Right lobe of liver (tissue), 6 donors: ENCODE measurements at places on chromosomes 7 and 10. TPM values are rescaled to one million over a fixed set of nuclear protein-coding genes. Genes with fewer than 3 reads are reported as not detected.

Gene OGDHL
- total RNA-seq: 98.5 TPM

Gene PAXIP1
- total RNA-seq: 6.3 TPM

Gene EGR2
- total RNA-seq: 0.17 TPM

Gene RELN
- total RNA-seq: 13.4 TPM

Gene PLXDC2
- total RNA-seq: 6.5 TPM

Gene NT5C2
- 17.3 TPM for total RNA-seq

Gene LRRC17
- total RNA-seq: 1.8 TPM

Gene OIT3
- 78.2 TPM for total RNA-seq

Gene NPSR1
- not detected for total RNA-seq

Gene TLX1
- 0.26 TPM for total RNA-seq

DNA sequence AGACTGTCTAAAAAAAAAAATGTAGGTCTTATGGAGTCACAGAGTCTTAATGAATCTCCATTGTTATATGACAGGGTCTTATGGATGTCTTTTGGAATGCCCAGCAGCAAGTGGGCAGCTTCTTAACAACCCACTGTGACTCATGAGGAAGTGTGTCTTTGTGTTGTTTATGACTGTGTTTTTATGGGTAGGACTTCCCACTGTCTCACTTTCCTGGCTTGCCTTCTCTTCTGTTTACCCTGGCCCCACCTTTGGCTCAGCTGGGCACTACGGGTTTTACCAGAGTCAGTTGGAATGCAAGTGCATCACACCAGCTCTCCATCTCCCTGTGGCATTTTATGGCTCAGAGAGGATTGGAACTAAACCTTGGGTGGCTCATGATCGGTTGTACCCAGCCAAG is 580.5 kb downstream of the AUTS2 start:
- DNase-seq: no peak
- H3K36me3 ChIP-seq: no peaks in the 10 kb centered on the region

- no peaks in the 10 kb centered on the region for H3K27me3 ChIP-seq
- H3K27ac ChIP-seq: no peak overlapping the region
- no peaks in the 10 kb centered on the region for H3K4me1 ChIP-seq
- no peak overlapping the region for H3K4me3 ChIP-seq
Observed at GRCh38 chr10:122033224-122033926, 44.4 kb downstream of the TACC2 start.

GRCh38 chr7:111763221-111763801 is 201.0 kb upstream of the IMMP2L start:
- no peaks in the 10 kb centered on the region for H3K27me3 ChIP-seq
- H3K36me3 ChIP-seq: peaks cover 19% of the 10 kb centered on the region

GRCh38 chr10:6953271-6953801 is 373.3 kb upstream of the PRKCQ start:
- no peak for DNase-seq
- no peaks in the 10 kb centered on the region for H3K27me3 ChIP-seq
- H3K4me1 ChIP-seq: no peaks in the 10 kb centered on the region
- H3K4me3 ChIP-seq: no peak overlapping the region
- no peak overlapping the region for H3K27ac ChIP-seq
- no peaks in the 10 kb centered on the region for H3K36me3 ChIP-seq

- no peaks in the 10 kb centered on the region for H3K4me1 ChIP-seq
- no peaks in the 10 kb centered on the region for H3K36me3 ChIP-seq
- DNase-seq: peak; percentile 79
- peak within 1 kb of the TSS; percentile 70 for H3K27ac ChIP-seq
Observed at GRCh38 chr7:43758029-43758821, at the start of gene BLVRA. TSS of gene BLVRA (plus strand) at chr7:43758680. CDS start at chr7:43771159, 12,479 bp downstream.

DNA sequence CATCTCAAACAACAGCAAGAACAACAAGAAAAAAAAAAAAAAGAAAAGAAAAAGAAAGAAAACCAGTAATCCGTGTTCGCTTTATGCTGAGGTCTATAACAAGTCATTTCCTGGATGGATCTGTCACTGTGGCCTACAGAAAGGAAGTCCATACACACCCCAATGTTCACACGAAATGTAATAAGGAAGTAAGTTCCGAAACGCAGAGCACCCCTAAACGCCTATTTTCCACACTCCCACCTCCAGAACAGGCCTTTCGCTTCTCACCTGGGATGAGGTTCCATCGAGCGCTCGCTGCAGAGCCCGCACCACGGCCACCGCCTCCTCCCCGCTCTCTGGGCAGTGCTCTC is 735 bp downstream of the ZNF394 start:
- no peaks in the 10 kb centered on the region for H3K36me3 ChIP-seq
- no peak for DNase-seq
- H3K27ac ChIP-seq: peak overlapping the region; percentile 89
- H3K4me1 ChIP-seq: peaks cover 22% of the 10 kb centered on the region

GRCh38 chr7:143038635-143039034 is 11.7 kb upstream of the OR9A2 start:
- no peak overlapping the region for H3K27ac ChIP-seq
- no peaks in the 10 kb centered on the region for H3K27me3 ChIP-seq
- no peak overlapping the region for H3K4me3 ChIP-seq

DNA sequence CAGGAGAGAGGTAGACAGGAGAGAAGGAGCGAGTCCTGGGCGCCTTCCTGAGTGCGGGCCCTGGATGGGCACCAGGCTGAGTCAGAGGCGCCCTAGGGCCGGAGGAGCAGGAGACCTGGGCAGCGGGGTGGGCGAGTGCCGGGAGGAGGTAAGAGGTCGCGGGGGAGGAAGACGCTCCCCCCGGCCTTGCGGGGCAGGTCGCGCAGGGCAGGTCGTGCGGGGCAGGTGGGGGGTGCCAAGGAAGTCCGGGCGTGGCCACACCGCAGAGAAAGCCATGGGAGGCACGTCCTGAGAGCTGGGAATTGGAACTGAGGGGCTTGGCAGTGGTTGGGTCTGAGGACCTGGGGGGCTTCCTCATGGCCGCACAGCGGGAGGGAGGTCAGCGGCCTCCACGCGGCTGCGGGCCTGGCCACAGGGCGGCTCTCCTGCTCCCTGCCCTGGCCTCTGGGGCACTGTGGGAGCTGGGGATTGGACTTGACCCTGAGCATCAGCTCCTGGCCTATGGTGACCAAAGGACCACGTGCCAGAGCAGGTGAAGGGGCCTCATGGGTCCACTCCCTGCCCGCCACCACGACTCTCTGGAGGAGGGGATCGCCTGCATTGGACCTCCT is 935 bp downstream of the MMP21 start:
- H3K4me1 ChIP-seq: no peaks in the 10 kb centered on the region
- no peak for DNase-seq
- no peaks in the 10 kb centered on the region for H3K27me3 ChIP-seq
- no peak overlapping the region for H3K4me3 ChIP-seq

- H3K4me3 ChIP-seq: no peak overlapping the region
- DNase-seq: no peak
- no peaks in the 10 kb centered on the region for H3K4me1 ChIP-seq
Observed at GRCh38 chr7:119033641-119034040, 809.1 kb downstream of the ANKRD7 start.

DNA sequence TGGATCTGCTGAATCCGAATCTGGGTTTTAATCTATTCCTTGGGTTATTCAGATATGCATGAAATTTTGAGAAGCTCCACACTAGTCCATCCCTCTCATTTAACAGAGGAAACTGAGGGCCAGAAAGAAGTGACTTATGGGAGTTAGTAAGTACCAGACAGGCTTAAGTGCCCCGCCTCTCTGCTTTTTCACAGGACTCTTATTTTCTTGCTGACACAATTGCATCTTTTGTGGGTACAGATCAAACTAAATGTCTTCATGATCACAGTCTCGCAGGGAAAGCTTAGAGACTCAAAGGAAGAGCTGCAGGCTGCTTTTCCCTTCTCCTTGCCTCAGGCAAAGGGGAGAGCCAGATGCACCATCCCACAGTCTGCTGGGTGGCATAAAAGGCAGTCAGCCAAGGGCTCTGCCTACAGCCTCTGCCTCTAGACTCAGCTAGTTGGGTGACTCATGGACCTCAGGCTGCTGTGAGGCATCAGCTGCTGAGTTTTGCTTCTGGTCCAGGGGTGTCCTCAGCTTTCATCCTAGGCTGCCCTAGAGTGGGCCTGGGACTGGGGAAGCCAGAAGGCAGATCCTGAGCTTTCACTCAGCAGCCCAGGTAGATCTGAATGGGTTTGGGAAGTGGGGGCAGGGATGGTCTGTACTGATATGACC is 11.6 kb downstream of the GOLGA7B start:
- DNase-seq: no peak
- H3K4me1 ChIP-seq: no peaks in the 10 kb centered on the region
- no peaks in the 10 kb centered on the region for H3K27me3 ChIP-seq
- H3K4me3 ChIP-seq: no peak overlapping the region
- H3K36me3 ChIP-seq: no peaks in the 10 kb centered on the region
